Naive B cell (primary cell): ENCODE measurements at places on chromosomes 16 and 17. TPM values are rescaled to one million over a fixed set of nuclear protein-coding genes. Genes with fewer than 3 reads are reported as not detected.

BRIP1 gene
- polyA plus RNA-seq, result 1.1 TPM

DNA sequence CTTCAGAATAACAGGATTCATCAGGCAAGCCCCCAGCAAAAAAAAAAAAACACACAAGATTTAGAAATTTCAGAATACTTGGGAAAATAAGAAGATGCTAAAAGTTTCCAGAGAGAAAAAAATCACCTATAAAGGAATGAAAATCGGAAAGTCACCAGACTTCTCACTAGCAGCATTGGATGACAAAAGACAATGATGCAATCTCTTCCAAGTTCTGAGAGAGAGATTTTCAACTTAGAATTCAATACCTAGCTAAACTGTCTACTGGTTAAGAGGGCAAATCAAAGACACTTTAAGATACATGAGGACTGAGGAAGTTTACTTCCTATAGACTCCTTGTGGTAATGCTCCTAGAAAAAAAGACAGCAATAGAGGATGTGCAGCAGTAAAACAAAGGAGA lies 23.9 kb upstream of the TNS4 start:
- DNase-seq, result no peak
- no peak overlapping the region for H3K27ac ChIP-seq
- H3K4me3 ChIP-seq, result no peak overlapping the region
- H3K27me3 ChIP-seq, result no peaks in the 10 kb centered on the region
- peaks cover 31% of the 10 kb centered on the region for H3K4me1 ChIP-seq

GRCh38 chr16:35733971-35734702 lies 2274.7 kb downstream of the TP53TG3F start:
- H3K27me3 ChIP-seq, result no peaks in the 10 kb centered on the region
- H3K36me3 ChIP-seq, result peaks cover 11% of the 10 kb centered on the region
- no peak overlapping the region for H3K27ac ChIP-seq
- DNase-seq, result no peak
- H3K4me1 ChIP-seq, result no peaks in the 10 kb centered on the region

C17orf67 gene
- polyA plus RNA-seq, result 1.4 TPM
